ENCODE measurements at places on chromosomes 6 and 20.

- DNase-seq: no peak
Measured at GRCh38 chr6:90167514-90168379, 128.9 kb downstream of the BACH2 start.

- DNase-seq: peak; percentile 49
Measured at GRCh38 chr20:62795023-62795761, 1.1 kb upstream of the MRGBP start.

DNA sequence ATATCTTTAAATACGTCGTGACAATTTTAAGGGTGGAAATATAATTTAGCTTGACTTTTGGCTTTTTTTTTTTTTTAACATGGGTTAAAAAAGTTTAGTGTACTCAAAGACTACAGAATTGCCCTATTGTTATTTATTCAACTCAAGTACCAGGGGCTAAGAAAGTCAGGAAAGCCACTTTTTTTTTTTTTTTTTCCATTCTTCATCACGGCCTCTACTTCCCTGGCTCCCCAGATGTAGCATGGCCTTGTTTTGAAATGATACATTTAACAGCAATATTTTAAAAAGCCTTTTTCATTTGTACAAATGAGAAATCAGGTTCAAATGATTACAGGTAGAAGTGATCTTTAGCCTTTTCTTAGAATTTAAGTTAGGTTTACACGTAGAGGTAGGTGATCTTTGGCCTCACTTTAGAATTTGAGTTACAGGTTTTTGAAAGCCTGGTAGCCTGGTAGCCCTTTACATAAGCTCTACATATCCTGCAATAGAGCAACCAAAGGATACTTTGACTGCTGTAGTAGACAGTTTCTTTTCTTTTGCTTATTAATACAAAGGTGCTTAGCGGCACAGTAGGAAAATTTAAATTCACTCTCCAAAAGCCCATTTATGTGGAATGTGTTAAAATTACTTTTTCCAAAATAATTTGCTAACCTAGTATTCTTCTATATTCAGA, 160.5 kb upstream of the MMS22L start:
- no peak for DNase-seq

DNA sequence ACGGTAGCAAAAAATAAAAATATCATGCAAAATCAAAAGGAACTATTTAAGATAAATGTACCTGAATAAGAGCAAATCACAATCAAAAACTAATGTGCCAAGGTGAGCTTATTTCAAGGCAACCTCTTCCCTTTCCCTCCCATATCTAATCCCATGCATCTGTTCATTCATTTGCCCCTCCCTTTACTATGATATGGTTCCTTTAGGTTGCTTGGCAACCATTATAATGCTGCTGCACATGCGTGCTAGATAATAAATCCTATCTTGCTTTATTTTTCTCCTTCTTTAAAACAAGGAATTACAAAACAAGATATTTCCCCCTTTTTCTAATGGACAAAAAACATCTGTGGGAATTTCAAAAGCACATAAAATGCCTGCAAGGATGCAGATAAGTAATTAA, 318.2 kb upstream of the POU3F2 start:
- DNase-seq: no peak

GRCh38 chr20:59047938-59048680, 5.5 kb upstream of the PRELID3B start:
- DNase-seq: no peak

DNA sequence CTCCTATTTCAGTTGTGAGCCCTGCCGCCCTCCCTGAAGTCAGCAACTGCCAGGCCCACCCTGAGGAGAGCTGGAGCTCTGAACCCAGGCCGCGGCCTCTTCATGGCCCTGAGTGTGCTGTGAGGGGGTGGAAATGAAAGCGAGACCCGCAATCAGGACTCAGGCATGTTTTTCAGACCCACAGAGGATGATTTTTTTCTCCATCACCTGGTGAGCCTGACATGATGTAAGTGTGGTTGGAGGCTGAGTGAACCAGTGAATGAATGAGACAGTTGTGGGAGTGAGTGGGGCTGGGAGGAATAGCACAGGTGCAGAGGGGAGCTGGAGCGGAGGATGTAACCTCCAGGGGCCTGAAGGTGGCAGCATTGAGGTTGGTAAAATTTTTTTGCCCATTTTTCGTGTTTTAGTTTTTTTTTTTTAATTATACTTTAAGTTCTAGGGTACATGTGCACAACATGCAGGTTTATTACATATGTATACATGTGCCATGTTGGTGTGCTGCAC, 18.3 kb downstream of the RAET1L start:
- no peak for DNase-seq
